ENCODE measurements at places on chromosomes 3 and 15. TPM values are rescaled to one million over a fixed set of nuclear protein-coding genes. Genes with fewer than 3 reads are reported as not detected.

Gene LMLN
- total RNA-seq: 15.0 TPM

Gene NR1I2
- 0.23 TPM for total RNA-seq

Gene ACKR2
- 0.46 TPM for total RNA-seq

Gene TRANK1
- total RNA-seq: 20.1 TPM

Gene ADAMTS7
- total RNA-seq: 6.0 TPM

Gene GOLGA8T
- total RNA-seq: 0.69 TPM

Gene CADPS
- total RNA-seq: 370 TPM

Gene ACP3
- 1.2 TPM for total RNA-seq

Gene CCR9
- not detected for total RNA-seq

Gene SYNPR
- 105 TPM for total RNA-seq

Gene TRIM71
- total RNA-seq: 3.0 TPM

Gene GOLGA8G
- not detected for total RNA-seq

Gene UBA7
- total RNA-seq: 8.3 TPM

Gene GNB5
- total RNA-seq: 74.3 TPM

Gene UBA3
- total RNA-seq: 106 TPM

Gene LEKR1
- total RNA-seq: 1.6 TPM

Gene GRIP2
- 11.3 TPM for total RNA-seq

Gene C15orf39
- total RNA-seq: 1.8 TPM

Gene UROC1
- not detected for total RNA-seq

Gene IL20RB
- 0.92 TPM for total RNA-seq

Gene TTBK2
- total RNA-seq: 44.5 TPM

Gene PYGO1
- 53.1 TPM for total RNA-seq

Gene ETV5
- 22.6 TPM for total RNA-seq

Gene ZNF660
- 11.5 TPM for total RNA-seq

Gene CPN2
- not detected for total RNA-seq

Gene ACTR8
- 53.3 TPM for total RNA-seq
